Stimulated activated CD4-positive, alpha-beta T cell treated with anti-CD3 and anti-CD28 coated beads, TNF-alpha, amount 100 ng/mL, for 4 hours (primary cell): ENCODE measurements at places on chromosomes 3 and 15.

DNA sequence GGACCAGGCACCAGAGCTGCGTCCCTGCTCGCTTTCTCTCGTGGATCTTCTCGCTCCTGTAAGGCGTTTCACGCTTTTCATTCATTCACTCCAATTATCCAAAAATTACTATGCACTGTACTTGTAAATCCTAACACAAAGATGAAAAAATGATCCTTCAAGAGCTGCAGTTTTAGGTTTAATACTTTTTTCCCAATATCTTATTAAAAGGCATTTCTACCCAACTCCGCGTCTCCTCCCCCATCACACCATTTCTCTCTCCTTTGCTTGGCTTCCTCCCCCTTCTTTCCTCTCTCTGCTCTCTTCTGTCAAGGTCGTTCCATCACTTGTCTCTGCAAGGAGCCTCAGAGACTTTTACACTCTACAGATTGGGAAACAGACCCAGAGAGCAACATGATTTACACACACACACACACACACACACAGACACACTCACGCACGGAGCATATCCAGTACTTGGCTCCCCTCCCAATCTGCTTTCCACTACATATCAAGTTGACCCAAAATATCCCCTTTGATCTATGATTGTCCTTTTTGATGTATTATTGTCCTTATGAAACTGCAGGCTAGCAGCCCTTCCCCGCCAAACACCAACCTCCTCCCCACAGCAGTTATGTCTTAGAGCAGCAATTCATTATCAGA lies 479 bp upstream of the CLDN1 start:
- DNase-seq: no peak

DNA sequence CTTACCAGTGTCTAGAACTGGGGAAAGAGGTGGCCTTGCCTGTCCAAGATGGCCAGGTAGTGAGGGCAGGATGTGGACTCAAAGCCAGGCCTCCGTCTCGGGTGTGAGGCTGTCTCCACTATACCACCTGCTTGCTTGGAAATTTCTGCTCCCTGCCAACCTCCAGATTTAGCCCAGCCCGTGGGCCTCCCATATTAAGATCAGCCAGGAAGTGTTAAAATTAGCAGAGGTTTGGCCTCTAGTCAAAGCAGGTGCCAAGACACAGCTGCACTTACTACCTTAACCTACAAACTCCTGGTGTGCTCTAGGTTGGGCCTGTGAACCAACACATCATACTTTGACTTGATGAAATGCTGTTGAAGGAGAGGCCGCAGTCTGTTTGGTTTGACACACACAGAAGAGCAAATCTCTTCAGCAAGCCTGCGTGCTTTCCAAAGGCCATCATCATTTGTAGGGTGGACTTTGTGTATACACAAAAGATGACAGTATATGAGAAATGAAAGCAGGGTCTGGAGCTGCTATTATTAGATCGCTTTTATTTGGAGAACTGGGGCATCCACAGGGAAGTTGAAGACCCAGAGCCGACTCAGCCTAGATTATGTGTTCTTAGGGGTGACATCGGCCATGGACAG lies 206.5 kb downstream of the XXYLT1 start:
- DNase-seq: no peak

DNA sequence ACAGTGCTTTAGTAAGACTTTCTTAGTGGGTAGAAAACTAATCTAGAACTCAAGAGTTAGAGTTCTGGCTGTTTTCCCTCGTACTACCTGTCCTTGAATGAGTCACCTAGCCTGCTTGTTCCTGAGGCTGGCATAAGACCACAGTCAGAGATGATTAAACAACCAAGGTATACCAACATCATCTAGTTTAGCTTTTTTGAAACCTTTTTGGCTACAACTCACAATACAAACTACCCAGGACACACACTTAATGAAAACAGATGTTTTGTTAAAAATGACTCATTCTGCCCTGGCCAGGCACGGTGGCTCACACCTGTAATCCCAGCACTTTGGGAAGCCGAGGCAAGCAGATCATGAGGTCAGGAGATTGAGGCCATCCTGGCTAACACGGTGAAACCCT lies 4.6 kb downstream of the MCCC1 start:
- DNase-seq: no peak

DNA sequence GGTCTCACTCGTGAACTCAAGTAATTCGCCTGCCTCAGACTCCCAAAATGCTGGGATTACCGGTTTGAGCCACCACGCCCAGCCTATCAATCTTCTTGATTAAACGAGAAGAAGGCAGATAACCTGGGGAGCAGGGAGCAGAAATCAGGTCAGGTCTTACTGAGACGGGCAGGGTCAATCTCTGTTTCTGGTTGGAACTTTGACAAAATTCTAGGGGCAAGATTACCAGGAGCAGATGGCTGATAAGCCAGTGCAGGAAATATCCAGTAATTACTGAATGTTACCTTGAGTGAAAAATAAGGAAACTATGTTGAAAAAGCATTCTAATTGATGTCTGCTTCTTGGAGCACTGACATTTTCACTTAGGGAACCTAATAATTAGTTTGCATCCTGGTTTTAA lies 24.4 kb upstream of the GOLM2 start:
- no peak for DNase-seq

DNA sequence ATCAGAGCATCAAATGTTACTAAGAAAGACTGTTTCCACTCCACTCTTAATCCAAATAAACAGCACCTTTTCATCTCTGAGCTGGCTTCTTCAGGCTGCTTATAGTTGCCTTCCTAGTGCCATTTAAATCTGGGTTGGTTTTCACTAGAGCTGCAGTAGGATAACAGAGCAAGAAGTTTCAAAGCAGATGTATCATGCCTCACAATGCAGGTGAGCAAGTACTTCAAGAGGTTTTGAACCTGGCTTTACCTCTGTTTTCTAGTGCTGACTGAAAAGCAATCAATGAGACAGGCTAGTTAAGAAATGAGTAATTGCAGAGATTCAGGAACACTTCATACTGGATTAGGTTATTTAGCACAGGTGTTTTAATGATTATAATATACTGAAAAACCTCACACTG lies 147.7 kb upstream of the SATB1 start:
- DNase-seq: no peak

DNA sequence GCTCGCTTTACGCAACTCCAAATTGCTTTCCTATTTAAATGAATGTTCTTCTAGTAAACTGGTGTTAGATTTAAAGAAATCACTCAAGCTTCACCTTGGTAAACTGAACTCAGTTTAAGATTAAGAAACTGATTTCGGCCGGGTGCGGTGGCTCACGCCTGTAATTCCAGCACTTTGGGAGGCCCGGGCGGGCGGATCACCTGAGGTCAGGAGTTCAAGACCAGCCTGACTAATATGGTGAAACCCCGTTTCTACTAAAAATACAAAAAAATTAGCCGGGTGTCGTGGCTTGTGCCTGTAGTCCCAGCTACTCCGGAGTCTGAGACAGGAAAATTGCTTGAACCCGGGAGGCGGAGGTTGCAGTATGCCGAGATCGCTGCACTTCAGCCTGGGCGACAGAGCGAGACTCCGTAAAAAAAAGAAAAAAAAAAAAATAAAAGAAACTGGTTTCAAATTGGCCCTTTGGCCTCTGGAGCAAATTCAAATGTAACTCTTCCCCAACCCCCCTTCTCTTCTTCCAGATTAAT lies 1.7 kb downstream of the SKIL start:
- DNase-seq: no peak

DNA sequence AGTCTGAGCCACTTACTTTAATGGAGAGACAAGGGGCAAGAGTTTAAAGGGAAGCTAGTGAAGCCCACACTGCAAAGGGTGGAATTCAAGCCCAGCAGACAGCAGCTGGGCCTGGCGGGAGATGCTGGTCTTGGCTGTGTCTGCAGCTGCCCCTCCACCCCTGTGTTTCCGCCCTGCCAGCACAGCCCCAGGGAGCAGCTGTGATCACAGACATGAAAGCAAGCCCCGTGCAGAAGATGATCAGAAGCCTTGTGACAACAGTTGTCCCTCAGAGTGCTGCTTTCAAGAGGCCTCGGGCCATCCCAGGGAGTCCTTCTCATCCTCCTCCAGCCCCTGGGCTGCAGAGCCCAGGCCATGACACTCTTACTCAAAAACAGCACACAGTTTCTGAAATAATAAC lies 24.1 kb upstream of the SLC6A1 start:
- no peak for DNase-seq

DNA sequence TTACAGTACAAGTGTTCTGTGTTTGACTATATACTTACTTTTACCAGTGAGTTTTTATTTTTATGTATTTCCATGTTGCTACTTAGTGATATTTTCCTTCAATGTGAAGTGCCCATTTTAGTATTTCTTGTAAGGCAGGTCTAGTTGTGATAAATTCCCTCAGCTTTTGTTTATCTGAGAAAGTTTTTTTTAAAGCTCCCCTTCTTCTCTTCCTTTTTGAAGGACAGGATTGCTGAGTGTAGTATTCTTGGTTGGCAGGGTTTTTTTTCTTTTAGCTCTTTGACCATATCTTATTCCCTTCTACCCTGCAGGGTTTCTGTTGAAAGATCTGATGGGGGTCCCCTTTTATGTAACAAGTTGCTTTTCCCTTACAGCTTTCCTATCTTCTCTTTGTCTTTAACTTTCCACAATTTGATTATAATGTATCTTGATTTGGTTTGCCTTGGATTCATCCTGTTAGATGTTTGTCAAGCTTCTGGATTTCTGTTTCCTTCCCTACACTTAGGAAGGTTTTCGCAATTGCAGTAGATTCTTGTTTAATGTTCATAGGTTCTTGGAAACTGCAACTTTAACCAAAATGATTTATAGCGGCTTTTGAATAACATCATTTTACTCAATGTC lies 7.9 kb downstream of the PLAAT1 start:
- no peak for DNase-seq

- no peak for DNase-seq
These were observed 224.2 kb downstream of the P3H2 start for GRCh38 chr3:189896533-189896932.

- DNase-seq: no peak
These were observed 22.5 kb downstream of the CSNK1G1 start for GRCh38 chr15:64333516-64333915.

DNA sequence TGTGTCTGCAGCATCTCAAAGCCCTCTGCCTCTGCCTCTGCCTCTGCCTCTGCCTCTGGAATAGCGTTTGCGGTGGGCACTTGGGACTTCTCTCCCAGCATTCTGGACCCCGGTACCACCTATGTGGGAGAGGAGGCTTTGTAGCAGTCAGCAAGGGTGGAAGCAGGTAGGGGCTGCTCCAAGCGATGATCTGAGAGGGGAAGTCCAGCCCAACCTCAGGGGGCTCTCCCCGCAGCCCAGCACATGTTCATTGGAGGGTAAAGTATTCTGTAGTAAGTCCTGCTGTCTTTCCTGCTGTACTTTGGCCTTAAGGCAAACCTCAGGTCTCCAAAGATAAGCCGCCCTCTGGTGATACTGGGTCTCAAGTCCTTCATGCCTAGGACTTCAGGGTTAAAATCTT lies 68.6 kb downstream of the FAM174B start:
- DNase-seq: no peak

DNA sequence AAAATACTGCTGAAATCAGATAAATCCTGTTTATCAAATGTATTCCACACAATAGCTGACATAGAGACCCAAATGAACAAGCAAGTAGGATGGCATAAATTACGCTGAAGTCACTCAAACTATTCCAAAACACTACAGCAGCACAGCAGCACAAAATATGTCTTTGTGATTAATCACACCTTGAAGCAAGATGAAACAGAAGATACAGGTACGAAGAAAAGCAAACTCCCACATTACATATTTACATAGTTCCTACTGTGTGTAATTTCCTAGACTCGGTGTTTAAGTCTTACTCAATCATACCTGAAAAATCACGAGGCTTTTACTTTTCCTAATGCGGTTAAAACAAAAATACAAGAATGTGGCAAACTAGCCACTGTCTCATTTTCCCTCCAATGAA lies 38.3 kb downstream of the CHSY1 start:
- no peak for DNase-seq

DNA sequence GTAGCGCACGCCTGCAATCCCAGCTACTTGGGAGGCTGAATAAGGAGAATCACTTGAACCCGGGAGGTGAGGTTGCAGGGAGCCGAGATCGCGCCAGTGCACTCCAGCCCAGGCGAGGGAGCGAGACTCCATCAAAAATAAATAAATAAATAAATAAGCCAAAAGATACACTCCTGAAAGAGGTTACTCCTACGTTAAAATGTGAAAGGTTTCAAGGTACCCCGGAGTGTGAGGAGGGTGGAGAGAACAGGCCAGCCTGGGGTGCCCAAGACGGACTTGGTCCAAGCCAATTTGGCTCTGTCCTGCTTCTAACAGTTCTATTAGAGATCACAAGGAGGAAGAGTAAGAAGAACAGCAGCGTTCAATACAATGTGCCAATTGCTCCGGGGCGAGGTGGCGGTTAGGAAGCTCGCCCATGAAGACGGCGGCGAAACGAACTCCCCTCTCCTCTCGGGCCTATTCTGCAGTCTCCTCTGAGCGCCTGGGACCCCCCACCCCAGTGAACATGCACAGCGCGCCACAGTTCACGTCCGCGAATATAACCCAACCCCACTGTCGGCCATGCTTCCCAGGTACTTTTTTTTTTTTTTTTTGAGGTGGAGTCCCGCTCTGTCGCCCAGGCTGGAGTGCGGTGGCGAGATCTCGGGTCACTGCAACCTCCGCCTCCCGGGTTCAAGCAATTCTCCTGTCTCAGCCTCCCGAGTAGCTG lies 942 bp downstream of the ELP6 start:
- DNase-seq: no peak

GRCh38 chr15:68735610-68736009 lies 85.1 kb downstream of the ANP32A start:
- no peak for DNase-seq

GRCh38 chr15:69725957-69726356 lies 273.3 kb downstream of the RPLP1 start:
- DNase-seq: no peak

- DNase-seq: no peak
These were observed 11.8 kb downstream of the QTRT2 start for GRCh38 chr3:114068336-114068735.

DNA sequence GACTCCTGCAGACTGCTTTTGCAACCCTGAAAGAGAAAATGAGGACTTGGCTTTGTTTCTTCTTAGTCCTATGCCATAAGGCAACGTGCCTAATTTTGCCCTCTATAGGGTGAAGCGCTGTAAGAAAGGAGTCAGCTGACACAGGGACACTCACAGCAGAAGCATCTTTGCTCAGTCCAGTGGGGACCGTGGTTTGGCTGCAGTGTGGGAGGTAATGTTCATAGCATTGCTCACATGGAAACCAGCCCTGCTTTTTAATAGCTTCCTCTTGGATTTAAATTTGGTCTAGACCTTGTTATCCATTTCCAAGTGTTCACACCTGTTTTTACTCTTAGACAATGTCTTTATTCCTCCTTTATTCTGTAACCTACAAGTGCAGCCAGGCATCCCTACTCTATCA lies 1032.1 kb downstream of the NTRK3 start:
- DNase-seq: no peak

GRCh38 chr15:68730471-68730919 lies 90.2 kb downstream of the ANP32A start:
- DNase-seq: peak; percentile 5

GRCh38 chr3:152779653-152780052 lies 55.3 kb upstream of the P2RY1 start:
- DNase-seq: no peak

GRCh38 chr3:191236646-191237045 lies 37.6 kb downstream of the OSTN start:
- no peak for DNase-seq

GRCh38 chr3:39294446-39295183 lies 14.8 kb upstream of the CX3CR1 start:
- no peak for DNase-seq

- no peak for DNase-seq
These were observed 422.9 kb upstream of the ADAMTS9 start for GRCh38 chr3:65110661-65111060.

- no peak for DNase-seq
These were observed 482.8 kb downstream of the FGF12 start for GRCh38 chr3:192244591-192244990.
